ENCODE measurements at places on chromosomes 11 and 22. TPM values are rescaled to one million over a fixed set of nuclear protein-coding genes. Genes with fewer than 3 reads are reported as not detected.
A peak's percentile ranks its signal among the peaks of the same experiment; 100 is the strongest.

The OR8B3 gene
- not detected for total RNA-seq

The ELFN2 gene
- total RNA-seq = 0.26 TPM

The ABCG4 gene
- total RNA-seq = not detected

The TSPAN32 gene
- 49.5 TPM for total RNA-seq

The KCNJ1 gene
- total RNA-seq = not detected

The SIK2 gene
- total RNA-seq = 10.2 TPM

The RIN1 gene
- total RNA-seq = 5.7 TPM

The LGALS1 gene
- 1,082 TPM for total RNA-seq

DNA sequence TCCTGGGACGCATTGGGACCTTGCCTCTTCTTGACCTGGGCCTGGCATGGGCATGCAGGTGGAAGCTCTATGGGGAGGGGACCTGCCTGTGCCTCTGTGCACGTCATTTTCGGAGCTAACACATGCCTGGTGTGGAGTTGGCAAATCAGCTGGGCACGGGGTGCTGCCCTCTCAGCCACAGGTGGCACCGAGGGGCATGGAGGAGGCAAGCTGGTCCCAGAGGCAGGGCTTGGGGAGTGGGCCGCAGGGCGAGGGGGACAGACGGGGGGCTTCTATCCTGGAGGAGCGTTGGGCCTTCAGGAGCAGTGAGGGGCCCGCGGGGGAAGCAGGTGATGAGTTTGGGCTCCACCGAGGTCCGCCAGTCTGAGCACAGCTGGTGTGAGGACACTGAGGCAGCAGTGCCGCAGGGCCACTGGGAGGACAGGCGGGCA lies 362.0 kb downstream of the TBC1D22A start:
- DNase-seq = no peak

DNA sequence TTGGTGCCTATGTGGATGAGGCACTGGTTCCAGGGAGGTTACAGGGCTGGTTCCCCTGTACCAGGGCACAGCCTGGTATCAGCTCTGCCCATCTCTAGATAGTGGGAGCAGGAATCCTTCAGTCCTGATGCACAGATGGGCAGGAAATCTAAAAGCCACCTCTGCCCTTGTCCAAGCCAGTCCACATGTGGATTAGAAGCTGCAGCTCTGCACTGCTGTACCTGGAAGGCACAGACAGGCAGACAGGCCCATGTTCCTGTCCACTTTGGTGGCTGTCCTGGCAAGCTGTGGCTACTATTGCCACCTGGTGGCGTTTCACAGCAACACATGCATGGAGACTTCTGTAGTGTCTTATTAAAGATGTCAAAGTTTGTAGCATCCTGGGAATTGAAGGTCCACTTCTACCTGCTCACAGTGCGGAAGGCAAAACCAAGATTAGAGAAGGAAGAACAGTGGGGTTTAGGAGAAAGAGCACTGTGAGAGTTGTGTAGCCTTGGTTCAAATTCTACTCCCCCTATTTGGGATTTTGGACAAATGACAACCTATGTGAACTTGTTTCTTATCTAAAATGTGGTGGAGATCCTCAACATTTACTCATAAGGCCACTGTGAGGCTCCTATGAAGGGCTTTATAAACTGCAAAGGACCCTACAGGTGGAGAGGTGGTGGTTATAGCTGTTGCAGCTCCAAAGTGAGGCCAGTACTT lies 30.1 kb downstream of the NAV2 start:
- DNase-seq = peak; percentile 60

GRCh38 chr11:19889531-19889930 lies 176.9 kb downstream of the NAV2 start:
- DNase-seq = no peak

DNA sequence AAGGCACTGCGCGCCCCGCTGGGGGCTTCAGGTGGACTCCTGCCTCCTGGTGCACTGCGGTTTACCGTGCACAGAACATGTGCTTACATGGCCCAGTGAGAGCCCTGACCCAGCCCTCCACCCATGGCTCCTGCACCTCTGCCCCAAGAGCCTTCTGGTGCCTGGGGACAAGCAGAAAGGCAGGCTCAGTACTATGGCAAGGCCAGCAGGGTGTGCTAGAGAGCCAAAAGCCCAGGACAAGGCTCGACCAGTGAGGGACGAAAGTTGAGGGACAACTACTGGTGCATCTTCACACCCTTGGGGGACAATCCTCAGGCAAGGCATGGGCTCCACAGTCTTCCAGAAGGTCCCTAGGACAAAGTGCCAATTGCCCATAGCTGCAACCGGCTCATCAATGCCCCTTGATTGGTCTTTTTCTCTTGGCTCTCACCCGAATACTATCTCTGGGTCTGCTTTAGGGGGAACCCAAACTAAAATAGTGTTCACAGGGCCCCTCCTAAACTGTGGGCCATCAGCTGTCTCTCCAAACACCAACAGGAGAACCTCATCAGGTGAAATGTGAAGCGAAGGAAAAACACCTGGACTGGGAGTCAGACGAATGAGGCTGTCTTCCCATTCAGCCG lies 13.5 kb downstream of the PGA5 start:
- DNase-seq = peak; percentile 76

- DNase-seq = no peak
These were observed 3.0 kb downstream of the OR52W1 start for GRCh38 chr11:6202041-6202440.

DNA sequence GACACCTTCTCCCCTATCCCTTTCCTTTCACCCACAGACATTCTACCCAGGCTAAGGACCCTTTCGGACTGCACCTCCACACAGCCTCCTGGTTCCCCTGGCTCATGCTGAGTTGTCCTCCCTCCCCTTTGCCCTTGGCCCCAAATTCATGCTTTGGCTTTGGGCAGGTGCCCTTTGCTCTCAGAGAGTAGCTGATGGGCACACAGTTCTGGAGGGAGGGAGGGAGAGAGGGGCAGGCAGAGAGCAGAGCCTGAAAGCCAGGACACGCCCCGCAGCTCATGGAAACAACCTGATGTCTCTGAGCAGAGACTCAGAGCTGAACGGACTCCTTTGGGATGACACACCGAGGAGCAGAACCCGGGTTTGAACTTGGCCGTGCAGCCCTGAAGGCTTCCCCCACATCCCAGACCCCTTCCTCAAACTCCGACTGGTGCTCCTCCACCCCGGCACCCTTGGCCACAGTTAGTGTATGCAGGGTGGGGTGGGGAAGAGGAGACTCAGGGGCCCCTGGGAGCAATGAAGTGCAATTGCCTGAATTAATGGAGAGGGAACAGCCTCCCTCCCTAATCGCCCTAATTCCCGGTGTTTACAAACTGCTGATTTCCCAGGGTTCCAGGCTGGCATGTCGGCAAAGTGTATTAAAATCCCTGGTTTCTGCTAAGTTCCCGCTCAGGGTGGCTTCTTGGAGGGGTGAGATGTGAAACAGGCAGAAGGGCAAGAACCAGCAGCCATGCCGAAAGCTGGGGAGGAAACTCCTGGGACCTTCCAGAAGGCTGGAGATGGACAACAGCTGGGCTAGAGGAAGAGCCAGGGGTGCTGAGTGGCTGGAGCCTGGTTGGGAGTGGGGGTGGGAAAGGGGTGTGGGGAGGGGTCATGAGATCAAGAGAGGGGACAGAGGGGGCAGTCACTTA lies 71.2 kb upstream of the SHISAL1 start:
- no peak for DNase-seq

DNA sequence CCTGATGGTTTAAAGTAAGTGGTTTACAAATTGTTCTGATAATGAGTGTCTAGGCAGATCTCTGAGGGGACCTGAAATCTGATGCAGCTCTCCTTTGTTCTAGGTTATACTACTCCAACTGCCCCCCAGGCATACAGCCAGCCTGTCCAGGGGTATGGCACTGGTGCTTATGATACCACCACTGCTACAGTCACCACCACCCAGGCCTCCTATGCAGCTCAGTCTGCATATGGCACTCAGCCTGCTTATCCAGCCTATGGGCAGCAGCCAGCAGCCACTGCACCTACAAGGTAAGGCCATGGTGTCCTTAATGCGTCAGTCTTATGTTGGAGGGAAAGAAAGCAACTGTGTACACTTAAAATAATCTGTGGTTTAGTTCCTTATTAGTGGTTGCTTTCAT lies 9.9 kb downstream of the EWSR1 start:
- DNase-seq = no peak

DNA sequence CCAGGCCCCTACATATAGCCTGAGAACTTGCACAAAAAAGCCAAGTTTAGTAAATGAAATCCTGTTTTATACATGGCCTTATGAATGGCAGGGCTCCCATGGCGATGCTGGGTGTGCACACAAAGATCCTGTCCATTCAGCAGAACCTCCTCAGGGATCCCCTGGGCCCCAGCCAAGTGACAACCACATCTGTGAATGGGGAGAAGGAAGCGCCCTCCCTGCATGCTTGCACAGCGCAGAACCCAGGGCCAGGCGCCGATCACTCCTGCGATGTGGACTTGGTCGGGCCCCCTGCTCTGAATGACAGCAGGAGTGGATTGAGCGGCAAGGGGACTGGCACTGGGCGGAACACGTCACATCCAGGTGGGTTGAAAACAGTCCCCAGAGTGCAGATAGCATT lies 4.5 kb upstream of the CDC42EP2 start:
- DNase-seq = no peak

- no peak for DNase-seq
These were observed 297.7 kb upstream of the FAT3 start for GRCh38 chr11:91926965-91927364.

- DNase-seq = no peak
These were observed 33.1 kb downstream of the LARGE1 start for GRCh38 chr22:33887173-33887572.

GRCh38 chr11:87304412-87304811 lies 266.7 kb downstream of the TMEM135 start:
- no peak for DNase-seq

DNA sequence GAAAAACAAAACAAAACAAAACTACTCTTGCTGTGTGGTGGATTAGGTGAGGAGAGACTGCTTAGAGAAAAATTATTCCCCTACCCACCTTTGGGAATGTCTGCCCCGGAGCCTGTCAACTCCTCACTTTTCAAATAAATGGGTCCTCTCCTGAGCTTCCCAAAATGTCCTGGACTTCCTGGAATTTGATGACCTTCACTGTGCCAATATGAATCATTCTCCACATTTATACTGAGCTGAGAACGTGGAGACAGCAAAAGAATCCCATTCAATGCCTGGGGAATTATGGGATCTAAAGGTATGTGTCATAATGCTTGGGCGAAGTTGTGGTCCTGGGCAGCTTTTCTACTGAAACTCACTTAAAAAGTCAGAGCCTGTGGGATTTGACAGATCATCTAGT lies 136.8 kb downstream of the KIF18A start:
- no peak for DNase-seq

GRCh38 chr11:112842151-112842550 lies 119.1 kb upstream of the NCAM1 start:
- DNase-seq = no peak

DNA sequence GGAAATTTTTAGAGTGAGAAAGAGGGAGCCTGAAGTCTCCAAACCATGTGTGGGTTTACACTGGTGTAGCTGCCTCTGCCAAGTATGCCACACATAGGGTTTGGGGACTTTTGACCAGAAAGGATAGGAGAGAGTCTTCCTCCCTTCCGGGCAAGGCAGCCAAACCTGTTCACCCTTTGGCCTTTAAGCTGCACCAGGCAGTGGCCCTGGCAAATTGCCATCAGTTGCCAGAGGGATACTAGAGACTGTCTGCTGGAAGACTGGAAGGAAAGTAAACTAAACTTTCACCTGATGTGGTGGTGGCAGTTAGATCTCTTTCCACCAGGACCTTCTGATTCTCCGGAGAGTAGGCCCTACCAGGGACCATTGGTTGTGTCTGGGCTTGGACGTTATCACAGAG lies 1263.2 kb downstream of the FAM181B start:
- DNase-seq = no peak
